ENCODE measurements at places on chromosomes 7 and 10. TPM values are rescaled to one million over a fixed set of nuclear protein-coding genes. Genes with fewer than 3 reads are reported as not detected.

The PRSS1 gene
- total RNA-seq: not detected

The GSTO2 gene
- 1.3 TPM for total RNA-seq

The VSTM4 gene
- total RNA-seq: 18.8 TPM

The TFR2 gene
- not detected for total RNA-seq

The CHAT gene
- total RNA-seq: not detected

The ANLN gene
- total RNA-seq: 30.7 TPM

The ABCC2 gene
- total RNA-seq: not detected

The CXCL12 gene
- total RNA-seq: 142 TPM

The OGDHL gene
- 1.5 TPM for total RNA-seq

The PPP1R3C gene
- 181 TPM for total RNA-seq

The GJD4 gene
- total RNA-seq: not detected

The CDHR1 gene
- total RNA-seq: 0.19 TPM

The PNLIPRP2 gene
- total RNA-seq: not detected

The SLC39A12 gene
- not detected for total RNA-seq

The HOXA11 gene
- total RNA-seq: not detected

The CFTR gene
- total RNA-seq: 0.18 TPM

The PLCE1 gene
- 42.1 TPM for total RNA-seq

GRCh38 chr10:78171633-78172400 lies 138.2 kb downstream of the RPS24 start:
- DNase-seq: no peak

GRCh38 chr10:102233997-102234396 lies 7.3 kb downstream of the PITX3 start:
- no peak for DNase-seq

DNA sequence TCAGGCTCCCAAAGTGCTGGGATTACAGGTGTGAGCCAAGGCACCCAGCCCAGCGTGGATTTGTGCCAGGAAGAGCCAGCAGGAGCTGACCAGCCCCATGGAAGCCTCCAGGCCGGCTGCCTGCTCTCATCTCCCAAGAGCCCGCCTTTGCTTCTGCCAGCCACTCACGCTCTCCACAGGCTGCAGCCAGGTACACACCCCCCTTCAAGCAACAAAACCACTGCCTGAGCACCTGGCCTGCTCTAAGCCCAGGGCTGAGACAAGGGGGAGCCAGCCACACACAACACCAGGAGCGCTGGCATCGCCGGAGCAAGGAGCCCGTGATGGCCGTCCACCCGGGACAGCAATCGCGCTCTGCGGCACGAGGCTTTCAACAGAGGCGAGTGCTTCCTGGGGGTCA lies 34.5 kb downstream of the MAD1L1 start:
- DNase-seq: no peak

GRCh38 chr7:123133924-123134323 lies 65.8 kb downstream of the SLC13A1 start:
- no peak for DNase-seq

DNA sequence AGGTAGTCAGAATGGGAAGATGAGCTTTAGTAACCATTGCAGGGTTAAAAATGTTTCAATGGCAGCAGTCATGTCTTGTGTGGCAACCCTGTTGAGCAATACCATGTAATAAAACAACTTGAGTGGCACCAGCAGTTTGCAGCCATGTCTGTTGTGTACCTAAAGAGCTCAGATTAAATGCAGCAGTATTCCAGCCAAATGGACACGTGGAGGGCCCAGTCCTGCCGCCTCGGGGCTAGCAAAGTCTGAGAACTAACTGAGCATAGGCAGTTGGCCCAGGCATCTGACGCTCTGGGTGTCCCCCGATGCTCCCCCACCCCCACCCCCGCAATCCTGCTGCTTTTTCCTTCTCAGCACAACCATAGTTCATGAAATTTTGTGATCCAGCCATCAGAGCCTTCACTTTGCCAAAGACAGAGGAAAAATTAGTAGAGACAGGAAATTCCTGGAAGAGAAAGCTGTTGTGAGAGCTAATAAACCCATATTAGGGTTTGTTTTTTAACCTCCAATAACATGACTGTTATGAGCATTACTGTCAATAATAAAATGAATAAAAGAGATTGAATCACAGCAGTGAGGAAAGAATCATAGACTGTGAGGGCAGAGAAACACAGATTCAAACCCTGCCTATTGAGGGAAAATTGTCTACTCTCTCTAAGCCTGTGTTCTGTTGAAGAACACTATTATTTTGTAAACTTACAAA lies 220.6 kb upstream of the RHOBTB1 start:
- peak; percentile 20 for DNase-seq

DNA sequence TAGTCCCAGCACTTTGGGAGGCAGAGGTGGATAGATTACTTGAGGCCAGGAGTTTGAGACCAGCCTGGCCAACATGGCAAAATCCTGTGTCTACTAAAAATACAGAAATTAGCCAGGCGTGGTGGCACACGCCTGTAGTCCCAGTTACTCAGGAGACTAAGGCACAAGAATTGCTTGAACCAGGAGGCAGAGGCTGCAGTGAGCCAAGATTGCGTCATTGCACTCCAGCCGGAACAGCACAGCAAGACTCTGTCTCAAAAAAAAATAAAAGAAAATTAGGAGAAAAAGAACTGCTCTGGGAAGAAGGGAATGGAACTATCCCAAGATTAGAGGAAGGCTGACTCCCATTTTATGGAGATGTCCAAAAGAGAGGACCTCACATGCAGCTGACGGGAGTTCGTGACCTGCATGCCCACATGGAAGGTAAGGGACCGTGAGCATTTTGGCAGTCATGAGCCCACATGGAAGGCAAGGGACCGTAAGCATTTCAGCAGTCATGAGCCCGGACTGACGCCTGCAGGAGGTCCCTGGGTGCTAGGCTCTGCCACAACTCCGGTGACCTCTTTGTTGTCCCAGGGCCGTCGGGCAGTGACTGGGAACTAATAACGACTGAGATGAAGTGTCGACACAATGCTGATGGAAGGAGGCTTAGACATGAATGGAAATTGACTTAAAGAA lies 18.6 kb upstream of the GTPBP4 start:
- no peak for DNase-seq

DNA sequence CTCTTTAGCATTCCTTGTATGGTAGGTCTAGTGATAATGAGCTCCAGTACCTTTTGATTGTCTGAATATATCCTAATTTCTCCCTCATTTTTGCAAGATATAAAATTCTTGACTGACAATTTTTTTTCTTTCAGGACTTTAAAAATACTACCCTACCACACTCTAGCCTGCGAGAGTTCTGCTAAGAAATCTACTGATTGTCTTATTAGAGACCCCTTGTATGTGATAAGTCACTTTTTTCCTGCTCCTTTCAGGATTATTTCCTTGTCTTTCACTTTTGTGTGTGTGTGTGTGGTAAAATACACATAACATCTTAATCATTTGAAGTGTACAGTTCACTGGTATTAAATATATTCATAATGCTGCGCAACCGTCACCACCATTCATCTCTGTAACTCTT lies 68.7 kb upstream of the PPP1R9A start:
- DNase-seq: no peak

- DNase-seq: no peak
Measured at GRCh38 chr7:106657085-106657991, 3.6 kb downstream of the CCDC71L start.

DNA sequence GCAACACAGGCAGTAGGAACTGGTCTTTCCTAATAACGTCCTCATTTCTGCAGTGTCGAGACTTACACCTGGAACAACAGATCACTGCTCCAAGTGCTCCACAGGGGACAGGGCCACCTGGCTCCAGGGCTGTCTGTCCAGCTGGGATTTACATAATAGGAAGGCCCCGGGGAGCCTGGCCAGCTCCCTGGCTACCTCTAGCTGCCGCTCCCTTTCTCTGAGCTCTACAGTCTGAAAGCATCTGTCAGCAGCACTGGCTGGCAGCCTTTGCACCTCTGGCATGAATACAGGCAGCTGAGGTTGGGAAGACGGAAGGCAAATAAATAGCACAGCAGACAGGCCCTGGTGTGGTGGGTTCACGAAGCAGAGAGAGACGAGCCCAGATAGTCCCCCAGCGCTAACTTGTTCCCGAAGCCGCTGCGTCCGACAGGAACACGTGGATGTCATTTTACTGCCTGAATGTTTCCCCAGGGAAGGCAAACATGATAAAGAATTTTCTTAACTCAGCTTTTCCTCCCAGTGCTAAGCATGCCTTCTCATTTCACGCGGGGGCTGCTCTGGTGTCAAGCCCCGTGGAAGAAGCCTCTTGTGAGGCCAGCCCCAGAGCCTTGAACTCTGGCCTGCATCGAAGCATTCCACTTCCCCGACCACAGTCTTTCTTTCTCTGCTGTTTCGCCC lies 105.4 kb downstream of the ITIH5 start:
- peak; percentile 79 for DNase-seq

DNA sequence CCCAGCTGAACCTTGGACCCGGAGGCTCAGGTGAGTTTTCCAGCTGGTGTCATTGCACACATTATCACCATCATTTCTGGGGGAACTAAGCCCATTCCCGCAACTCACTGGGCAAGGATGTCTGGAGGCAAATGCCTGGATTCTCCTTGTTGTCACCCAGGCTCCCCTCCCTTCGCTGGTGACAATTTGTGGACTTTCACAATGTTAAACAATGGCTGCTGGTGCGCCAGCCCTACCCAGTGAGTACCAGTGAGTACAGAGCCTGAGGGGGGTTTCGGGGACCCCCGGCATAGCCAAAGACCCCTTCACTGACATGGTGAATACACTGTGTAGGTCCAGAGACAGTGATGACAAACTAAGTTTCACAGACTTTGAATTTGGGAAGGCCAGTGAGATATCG lies 189.2 kb downstream of the ADARB2 start:
- no peak for DNase-seq

GRCh38 chr10:63767138-63767801 lies 246.1 kb downstream of the REEP3 start:
- DNase-seq: no peak

- no peak for DNase-seq
Measured at GRCh38 chr7:138023618-138024342, 21.9 kb upstream of the CREB3L2 start.

GRCh38 chr10:131660427-131660826 lies 240.4 kb upstream of the PPP2R2D start:
- no peak for DNase-seq

DNA sequence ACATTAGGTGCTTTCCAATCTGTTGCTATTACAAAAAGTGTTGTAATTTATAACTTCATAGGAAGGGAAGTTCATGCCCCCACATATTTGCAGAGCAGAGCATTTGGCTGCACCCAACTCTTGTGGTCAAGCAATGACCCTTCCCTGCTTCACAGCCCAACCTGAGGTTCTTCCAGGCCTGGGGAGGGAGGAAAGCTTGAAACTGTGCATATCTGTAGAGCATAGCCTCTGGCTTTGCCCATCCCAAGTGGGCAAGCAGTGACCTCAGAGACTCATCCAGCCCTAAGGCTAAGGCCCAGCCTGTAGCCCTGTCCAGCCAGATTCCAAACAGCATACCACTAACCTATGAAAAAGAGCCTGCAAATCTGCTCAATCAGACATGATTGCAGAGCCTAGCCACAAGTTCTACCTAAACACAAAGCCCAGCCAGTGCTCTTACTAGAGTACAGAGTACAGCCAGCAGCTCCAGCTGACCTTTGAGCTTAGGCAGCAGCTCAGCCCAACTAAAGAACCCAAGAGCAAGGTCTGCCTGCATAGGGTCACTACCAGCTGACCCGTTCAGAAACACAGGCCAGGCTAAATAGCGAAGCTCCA lies 14.4 kb upstream of the GSTK1 start:
- no peak for DNase-seq

- DNase-seq: no peak
Measured at GRCh38 chr7:157667731-157668130, 330.9 kb downstream of the DNAJB6 start.

DNA sequence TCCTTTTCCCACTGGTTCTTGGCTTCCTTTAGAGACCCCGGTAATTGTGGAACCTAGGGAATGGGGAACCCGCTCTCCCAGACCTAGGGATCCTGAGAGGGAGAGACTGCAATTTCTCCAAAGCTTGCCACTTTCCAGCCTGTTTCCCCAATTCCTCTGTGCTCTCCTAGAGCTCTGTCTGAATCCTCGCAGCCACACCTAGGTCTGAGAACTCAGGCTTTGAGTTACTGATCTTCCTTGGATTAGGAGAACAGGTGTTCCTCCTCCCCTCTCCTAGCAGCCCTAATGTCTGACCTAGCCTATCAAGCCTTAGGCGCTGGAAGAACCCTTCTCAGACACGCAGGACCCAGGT lies 20.0 kb downstream of the WNT8B start:
- no peak for DNase-seq

DNA sequence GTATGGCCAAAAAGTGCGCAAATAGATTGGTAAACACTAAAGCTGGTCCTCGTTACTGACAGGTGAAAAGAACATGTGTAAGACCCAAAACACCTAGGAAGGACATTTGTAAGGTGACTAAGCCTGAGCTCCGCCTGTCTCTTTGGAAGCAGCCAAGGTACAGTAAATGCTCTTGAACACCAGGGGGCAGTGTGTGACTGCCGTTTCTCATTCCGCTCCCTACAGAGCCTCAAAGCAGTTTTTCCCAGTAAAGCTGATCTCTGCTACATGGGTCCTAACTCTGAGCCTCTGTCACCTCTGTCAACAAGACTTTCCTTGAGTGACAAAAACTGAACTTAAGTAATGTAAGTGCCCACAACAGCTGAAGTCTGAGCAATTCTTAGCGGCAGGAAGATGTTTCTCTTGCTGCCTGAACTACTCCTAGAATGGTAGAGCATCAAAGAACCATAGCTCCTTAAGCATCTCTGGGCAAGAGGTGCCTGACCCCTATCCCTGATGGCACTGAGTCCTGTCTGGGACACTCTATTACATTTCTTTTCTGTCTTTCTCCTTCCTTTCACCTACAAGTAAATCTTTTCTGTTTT lies 238.0 kb upstream of the INHBA start:
- DNase-seq: peak; percentile 57

- DNase-seq: no peak
Measured at GRCh38 chr7:44280636-44280992, 44.8 kb downstream of the CAMK2B start.

DNA sequence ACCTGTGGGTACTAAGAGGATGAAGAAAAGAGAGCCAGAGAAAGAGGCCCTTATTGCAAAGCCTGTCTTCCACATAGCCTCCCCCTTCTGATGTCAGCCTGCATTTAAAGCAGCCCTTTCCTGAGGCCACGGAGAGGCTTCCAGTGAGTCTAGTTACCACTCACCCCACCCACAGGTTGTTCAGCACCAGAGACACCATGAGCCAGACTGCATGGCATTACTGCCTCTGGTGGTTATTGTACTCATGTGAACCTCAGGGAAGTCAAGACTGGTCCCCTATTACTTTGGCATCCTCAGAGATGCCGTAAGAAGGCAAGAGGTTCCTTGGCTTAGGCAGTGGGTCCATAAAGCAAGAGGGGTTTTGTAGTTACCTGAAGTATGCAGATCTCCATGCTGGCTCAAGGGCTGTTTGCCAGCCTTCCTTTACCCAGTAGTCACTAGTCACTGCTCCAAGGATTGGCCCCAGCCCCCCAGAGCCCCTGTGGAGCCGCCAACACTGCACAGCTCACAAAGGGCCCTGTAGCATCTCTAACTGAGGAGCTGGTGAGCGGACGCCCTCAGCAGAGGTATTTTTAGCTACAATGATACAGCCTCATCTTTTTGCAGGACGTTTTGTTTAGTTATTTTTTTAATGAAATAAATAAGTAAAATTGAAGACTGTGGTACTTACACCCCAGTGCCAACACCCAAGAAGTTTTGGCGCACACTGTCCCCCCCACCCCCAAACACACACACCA lies 20.7 kb downstream of the LRRC4 start:
- DNase-seq: no peak
